Inflammatory macrophage treated with lipopolysaccharide for 1 hour (primary cell): ENCODE measurements at places on chromosomes 13 and 19.
A peak's percentile ranks its signal among the peaks of the same experiment; 100 is the strongest.

DNA sequence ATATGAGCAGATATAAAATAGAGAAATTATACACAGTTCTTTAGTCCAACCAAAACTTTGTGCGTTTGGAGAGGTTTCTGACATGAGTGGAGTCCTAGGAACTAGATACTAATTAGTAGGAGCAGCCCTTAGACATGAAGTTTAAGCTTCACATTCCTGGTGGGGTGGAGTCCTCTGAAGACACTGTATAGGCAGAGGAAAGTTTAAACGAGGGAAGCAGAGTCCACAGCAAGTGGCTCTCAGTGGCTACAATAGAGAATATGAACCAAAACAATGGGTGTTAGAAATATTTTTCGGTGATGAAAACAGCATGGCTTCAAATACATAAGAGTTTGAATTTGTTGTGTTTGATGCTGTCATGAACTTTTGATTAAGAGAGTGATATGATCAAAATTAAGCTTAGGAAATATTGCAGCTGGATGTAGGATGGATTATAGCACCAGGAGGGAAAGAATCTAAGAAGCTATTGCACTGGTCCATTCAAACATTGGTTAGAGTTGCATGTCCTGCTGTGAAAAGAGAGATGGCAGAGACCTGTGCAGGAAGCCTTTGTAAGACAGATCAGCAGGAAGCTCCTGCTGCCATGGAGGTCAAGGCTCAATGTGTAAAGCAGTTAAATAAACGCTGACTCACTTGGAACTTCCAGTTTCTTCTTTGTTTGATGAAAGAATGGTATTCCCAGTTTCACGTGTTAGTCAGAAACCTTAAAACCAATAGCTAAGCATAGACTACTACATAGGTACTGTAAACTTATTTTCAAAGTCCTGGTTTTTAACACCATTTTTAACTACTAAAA, 175.2 kb downstream of the TDRD3 start:
- peak; percentile 68 for DNase-seq

DNA sequence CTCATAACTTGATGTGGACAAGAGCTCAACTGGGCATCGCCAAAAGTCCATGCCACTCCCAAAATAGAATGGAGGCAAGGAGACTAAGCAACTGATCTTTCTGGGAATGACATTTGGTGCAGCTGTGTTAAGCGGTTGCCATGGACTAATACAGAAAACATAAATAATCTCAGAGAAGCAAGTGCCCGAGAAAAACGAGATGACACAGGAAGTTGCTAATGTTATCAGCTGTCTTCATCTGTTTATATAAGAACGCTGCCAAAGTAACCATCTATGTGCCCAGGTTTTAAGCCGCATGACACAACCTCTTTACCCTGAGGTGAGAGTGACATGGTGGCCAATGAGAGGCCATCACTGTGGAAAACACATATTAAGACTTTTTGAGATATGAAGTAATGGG, 54.9 kb upstream of the SACS start:
- DNase-seq: no peak

GRCh38 chr19:771332-771785, 20.4 kb downstream of the MISP start:
- DNase-seq: peak; percentile 56

DNA sequence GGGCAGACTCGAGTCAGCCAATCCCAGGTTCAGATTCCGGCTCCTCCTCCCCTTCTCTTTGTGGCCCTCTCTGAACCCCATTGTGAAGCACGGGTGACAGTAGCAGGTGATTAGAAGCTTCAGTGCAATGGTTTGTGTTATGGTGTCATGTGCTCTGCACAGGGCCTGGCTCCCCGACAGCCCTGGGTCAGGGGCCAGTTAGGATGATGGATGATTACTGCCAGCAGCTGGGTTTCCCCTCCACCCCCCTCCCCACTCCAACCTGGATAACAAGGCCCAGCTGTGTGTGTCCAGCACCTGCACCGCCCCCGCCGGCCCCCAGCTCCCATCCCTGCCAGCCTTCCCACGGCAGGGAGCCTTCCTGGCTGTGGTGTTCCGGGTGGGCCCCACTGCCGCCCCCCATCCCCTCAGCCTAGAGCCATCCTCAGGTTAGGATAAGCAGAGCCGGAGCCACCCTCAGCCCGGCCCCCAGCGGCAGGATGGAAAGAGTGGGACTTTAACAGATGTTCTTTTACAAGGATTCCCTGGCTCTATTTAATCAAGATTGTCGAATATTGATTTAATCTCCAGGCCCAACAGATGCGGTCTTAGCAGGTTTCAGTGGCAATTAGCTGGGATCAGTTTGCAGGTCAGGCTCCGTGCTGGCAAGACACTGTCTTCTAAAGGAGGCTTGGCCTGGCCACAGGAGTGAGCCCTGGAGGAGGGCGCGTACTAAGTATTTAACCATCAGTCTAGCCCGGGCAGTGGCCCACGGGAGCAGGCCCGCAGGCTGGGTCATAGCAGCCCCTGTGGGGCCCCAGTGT, 156.2 kb downstream of the SIPA1L3 start:
- no peak for DNase-seq

DNA sequence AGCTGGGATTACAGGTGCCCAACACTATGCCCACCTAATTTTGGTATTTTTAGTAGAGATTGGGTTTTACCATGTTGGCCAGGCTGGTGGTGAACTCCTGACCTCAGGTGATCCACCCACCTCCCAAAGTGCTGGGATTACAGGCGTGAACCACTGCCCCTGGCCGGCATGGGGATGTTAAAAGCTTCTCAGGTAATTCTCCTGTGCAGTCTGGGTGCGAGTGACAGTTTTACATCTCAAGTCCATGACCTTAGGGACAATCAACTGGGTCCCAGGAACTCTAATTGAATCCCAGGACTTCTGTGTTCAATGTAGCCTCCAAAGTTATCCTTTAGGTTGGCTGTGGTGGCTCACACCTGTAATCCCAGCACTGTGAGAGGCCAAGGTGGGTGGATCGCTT, 100.1 kb upstream of the TSHZ3 start:
- no peak for DNase-seq

- DNase-seq: no peak
Observed at GRCh38 chr13:60590800-60591747, 194.1 kb downstream of the TDRD3 start.

GRCh38 chr13:29597706-29598105, 2.2 kb upstream of the SLC7A1 start:
- DNase-seq: no peak
